ENCODE measurements at places on chromosomes 1 and 21.

DNA sequence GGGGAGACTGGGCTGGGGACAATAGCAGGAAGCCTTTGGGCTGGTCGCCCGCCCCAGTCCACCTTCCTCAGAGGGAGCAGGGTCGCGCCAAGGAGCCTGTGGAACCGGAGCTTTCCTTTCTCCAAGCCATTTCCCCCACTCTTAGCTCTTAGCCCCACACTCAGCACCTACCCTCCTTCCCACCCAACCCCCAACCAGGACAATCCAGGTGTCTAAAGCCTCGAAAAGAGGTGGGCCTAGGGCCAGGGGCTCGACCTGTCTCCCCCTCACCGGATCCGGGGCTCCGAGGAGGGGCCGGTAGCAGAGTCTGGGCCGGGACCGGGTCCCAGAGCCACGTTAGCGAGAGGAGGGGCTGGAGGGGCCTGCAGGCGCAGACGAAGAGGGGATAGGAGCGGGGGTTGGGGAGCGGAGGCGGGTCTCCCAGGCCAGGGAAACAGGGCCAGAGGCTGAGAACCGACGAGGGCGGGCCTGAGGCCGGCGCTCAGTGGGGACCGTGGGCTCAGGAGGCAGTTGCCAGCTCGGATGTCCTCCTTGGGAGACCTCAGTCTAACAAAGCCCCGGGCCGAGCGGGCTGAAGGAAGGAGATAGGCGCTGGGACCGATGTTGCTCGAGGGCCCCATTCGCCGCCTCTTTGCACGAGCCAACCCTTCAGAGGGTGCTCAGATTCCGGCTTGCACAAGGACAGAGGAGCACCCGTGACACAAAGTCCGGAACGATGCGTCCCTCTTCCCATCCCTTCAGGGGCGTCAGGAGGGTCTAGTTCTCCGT is 943 bp downstream of the SEMA6C start:
- no peak for DNase-seq

GRCh38 chr1:38745476-38746401 is 113.8 kb downstream of the RRAGC start:
- no peak for DNase-seq

DNA sequence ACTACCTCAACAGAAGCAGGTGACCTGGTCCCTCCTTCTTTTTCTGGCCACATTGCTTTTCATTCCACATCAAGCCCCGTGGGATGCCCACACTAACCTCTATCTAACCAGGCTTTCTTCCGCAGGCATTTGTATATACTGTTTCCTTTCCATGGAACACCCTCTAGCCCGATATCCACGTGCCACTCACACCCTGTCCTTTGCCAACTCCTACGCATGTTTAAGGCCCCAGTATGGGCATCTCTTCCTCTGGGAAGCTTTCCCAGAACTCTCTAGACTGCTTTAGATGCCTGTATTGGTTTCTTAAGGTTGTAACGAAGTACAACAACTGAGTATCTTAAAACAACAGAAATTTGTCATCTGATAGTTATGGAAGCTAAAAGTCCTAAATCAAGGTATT is 121.0 kb downstream of the TNR start:
- no peak for DNase-seq

DNA sequence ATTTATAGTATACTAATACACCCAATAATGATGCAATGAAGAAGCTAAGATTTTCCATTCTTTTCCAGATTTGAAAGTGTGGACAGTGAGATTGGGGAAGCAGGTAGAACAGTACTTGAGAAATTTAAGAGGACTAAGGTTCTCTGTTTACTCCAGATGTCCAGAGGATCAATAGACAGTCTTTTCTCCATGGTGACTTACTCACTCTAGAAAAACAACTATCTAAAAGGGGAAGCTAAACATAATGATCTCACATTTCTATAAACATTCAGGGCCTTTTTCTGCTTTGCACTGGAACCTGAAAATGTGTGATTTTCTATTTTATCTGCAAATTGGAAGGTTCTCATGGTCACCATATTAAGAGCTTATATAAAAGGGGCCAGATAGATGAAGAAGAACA is 93.9 kb upstream of the ZBTB18 start:
- no peak for DNase-seq

DNA sequence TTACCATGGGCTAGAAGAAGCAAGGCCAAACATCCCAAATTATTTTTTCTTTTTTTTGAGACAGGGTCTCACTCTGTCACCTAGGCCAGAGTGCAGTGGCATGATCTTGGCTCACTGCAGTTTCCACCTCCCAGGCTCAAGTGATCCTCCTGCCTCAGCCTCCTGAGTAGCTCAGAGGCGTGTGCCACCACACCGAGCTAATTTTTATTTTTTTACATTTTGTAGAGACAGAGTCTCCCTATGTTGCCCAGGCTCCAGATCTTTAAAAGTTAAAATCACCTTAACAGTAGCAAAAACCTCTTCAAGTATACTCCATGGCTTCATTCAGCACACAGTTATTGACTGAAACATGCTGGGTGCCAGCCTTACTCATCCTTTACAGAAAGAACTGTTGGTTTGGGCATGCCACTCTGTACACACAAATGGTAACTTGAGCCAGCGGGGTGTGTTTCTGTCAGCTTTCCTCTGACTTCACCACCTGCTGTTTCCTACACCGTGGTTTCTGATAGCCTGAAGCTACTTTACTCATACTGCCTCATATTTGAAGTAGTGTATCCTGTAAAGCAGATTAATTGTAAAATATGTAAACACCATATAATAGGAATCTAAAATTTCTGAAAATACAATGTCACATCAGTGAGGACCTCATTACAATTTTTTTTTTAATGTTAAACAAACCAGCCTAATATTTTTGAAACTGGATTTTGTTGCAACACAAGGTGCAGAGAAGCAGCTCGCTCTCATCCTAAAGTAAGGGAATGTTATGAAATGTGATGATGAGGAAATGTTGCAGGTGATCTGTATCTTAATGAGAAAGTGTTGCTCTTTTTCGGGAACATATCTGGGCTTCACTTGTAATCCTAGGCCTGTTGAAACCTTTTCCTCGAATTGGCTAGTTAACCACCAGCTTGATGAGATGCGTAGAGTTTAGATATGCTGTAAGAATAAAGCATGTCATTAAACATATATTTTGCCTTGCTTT is 113.9 kb downstream of the ATP5PO start:
- peak; percentile 92 for DNase-seq

DNA sequence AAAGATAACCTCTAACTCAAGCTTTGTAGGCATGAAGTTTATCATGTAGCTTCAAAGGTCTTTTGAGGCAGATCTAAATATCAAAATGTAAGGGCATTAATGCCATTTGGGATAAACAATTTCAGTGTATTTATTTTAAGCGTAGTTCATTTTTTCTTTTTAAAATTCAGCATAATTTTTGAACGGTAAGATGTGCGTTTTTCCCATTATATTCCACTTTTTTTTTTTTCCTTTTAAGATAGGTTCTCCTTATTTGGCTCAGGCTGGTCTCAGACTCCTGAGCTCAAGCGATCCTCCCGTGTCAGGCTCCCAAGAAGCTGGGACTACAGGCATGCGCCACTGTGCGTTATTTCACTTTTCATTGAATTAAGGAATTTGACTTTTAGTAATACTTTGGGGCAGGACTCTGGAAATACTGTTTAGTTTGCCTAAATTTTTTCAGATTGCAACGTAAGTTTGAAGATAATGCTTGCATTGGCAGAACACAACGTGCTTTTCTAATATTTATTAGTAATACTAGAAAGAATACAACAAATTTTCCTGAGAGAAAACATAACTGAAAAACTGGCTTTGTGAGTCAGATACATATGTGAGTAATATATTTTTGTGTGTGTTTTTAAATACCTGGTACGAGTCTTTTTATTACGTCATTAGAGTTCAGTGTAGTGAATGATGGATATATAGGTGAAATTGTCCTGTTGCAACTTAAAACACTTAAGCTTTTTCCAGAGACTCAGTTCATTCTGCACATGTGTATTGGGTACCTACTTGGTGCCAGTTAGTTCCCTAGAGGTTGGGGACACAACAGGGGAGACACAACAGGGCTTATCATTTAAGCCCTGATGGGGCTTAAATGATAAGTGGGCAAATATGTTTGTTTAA is 2.2 kb downstream of the RALGPS2 start:
- DNase-seq, result no peak

GRCh38 chr21:42513985-42514882 is 582 bp downstream of the SLC37A1 start:
- DNase-seq, result no peak

DNA sequence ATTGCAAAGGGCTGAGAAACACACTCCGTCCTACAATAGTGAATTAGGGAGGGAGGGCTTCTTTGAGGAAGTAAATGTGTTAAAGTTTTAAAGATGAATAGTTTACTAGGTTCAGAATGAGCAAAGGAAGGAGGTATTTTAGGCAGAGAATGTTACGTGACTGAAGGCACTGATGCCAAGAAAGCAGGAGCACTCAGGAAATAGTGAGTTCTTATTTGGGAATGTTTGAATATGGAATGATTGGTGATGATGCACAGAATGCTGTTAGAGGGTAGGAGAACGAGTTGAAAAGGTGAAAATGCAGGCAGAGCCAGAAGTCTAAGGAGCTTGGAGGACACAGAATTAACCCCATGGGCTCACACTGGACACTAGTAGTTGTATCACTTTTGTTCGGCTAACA is 108.0 kb downstream of the NRIP1 start:
- no peak for DNase-seq

DNA sequence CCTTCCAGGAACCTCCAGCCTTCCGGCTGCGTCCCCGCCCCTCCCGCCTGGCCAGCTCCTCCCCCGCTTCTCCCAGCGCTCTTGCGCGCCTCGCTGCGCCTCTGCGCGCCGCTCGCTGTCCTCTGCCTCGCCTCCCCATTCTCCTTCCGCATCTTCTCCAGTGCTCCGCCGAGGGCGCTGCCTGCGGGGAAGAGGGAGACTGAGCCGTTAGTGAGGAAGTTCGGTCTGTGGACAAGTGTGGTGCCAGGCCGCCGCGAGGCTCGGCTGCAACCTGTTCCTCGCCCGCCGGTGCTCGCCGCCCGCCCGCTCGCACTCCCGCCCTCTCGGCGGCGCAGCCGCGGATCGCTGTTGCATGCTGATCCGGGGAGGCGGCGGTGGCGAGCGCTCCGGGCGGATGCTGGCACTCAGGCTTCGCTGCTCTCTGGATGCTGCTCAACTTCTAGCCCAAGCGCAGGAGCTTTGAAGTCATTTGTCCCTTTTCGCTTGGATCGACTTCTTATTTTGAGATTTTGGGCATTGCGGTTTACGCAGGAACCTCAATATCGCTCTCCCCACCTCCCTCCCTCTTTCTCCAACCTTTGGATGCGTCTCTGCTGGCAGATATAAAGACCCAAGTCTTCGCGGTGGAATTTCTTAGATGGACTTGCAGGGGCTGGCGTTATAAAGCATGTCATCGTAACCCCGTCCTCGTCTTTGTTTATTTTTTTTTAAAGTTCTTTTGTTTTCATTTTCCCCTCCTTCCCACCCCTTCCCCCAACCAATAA is 614 bp upstream of the CACNA1E start:
- DNase-seq, result no peak

DNA sequence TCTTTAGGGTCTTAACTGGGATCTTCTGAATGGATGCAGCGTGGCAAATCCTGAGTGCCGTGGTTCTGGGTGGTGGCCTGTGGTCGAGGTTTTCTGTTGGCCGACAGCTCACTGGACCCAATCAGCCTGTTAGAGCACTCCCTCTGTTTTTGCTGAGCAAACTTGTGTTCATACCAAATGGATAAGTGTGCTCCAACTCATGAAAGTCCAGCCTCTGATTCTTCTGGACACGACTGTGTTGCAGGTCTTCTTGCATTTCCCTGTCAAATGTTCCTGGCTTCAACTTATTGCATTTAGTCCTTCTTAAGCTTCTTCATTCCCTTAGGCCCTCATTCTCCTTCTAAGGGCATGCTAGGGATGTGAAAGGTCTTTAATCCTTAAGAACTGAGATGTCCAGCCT is 63.7 kb downstream of the AJAP1 start:
- no peak for DNase-seq

GRCh38 chr1:39398278-39399021 is 93.0 kb upstream of the BMP8A start:
- peak; percentile 99 for DNase-seq

- peak; percentile 87 for DNase-seq
Observed at GRCh38 chr1:240242601-240243144, 151.0 kb downstream of the FMN2 start.

DNA sequence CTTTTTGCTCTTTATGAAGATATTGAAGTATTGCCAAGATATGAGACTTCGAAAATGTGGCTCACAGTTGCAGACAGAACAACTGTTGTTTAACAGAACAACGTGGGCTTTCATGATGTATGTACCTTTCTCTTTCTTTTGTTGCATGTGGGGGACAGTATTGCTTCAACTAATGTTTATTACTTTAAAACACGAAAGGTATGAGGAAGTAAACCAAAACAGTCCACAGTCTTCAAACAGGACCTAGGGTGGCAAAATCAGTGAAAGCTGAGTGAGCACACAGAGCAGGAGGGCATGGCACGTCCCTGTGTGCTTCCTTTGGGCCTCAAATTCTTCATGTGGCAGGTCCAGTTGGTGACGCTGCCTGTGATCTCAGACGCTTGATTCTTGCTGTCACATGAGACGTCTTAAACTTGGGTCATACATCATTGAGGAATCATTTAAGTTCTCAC is 7.8 kb upstream of the CHAF1B start:
- no peak for DNase-seq

GRCh38 chr1:89672489-89673183 is 39.7 kb downstream of the LRRC8C start:
- no peak for DNase-seq

DNA sequence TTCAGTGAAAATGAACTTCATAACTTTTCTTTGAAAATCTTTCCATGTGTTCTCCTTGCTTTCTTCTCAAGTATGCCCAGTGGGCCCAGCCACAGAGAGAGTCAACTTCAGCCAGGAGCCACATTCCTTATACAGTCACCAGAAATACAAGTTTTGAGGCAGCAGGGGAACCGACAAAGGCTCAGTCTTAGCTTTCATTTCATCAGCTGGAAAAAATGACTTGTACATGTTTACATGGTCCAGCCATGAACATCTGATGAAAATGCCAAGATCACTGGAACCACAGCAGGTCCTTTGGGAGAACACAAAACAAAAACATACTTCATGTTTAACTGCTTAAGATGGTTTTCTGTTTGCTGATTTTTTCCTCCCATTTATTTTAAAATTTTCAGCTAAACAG is 72.5 kb downstream of the SYDE2 start:
- no peak for DNase-seq

DNA sequence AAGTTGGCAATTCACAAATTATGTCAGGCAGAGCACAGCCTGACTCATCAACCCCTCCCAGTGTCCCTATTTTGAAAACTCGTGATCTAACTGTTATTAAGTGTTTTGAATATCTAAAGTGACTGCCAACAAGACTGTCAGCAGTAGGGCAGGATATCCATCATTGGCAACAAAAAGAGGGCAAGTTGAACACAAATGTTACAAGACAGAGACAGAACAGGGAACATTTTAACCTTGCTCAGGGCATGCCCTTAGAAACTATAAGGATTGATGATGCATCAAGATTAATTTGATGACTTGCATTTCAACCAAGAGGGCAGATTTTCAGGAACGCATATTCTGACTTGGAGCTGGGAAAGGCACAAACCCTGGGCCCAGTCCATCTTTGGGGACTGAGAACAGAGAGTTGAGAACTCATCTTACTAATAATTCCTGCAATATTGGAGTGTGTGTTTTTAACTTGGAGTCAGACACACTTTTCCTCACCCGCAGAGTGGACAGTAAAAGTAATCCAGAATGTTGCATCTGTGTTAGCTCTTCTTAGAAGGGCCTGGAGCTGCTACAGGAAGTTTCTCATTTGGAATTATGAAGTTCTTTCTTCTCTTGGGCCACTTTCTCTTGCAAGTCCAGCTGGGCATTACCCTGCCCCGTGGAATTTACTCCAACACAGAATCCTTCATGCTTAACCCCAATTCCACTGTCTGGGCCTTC is 317.2 kb downstream of the LTN1 start:
- DNase-seq, result peak; percentile 36

GRCh38 chr1:115175596-115175995 is 86.3 kb upstream of the TSPAN2 start:
- no peak for DNase-seq

GRCh38 chr1:44284184-44284583 is 70.9 kb downstream of the ERI3 start:
- DNase-seq, result no peak

Measured in A172 (cell line).